ENCODE measurements at places on chromosomes 4 and X. TPM values are rescaled to one million over a fixed set of nuclear protein-coding genes. Genes with fewer than 3 reads are reported as not detected.

DNA sequence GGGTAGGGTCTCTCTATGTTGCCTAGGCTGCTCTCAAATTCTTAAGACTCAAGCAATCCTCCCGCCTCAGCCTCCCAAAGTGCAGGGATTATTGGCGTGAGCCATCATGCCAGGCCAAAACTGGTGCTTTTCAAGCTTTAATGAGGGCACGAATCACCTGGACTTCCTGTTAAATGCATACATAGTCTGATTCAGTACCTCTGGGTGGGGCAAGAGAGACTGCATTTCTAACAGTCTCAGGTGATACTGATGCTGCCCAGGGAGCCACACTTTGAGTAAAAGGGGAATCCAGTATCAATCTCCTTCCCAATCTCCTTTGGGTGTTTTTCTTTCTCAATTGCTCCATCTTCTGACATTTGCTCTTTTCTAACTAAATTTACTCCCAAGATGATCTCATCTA lies 96.5 kb downstream of the SH3RF1 start:
- no peaks in the 10 kb centered on the region for H3K27me3 ChIP-seq
- H3K4me3 ChIP-seq, result no peak overlapping the region
- H3K36me3 ChIP-seq, result no peaks in the 10 kb centered on the region
- no peak overlapping the region for H3K27ac ChIP-seq

GRCh38 chr4:184293552-184293951 lies 75.9 kb upstream of the ENPP6 start:
- no peaks in the 10 kb centered on the region for H3K27me3 ChIP-seq
- H3K27ac ChIP-seq, result no peak overlapping the region
- no peaks in the 10 kb centered on the region for H3K36me3 ChIP-seq
- peak; percentile 29 for DNase-seq

DNA sequence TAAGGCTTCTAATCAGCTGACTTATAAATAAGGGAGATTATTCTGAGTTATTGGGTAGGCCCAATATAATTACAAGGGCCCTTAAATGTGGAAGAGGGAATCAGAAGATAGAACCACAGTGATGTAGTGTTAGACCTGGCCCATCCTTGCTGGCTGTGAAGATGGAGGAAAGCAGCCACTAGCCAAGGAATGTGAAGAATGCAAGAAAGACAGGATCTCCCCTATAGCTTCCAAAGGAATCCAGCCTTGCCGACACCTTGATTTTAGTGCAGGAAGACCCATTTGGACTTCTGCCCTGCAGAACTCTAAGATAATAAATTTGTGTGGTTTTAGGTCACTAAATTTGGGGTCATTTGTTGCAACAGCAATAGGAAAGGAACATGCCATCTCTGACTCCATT lies 150.6 kb downstream of the SPATA18 start:
- H3K4me3 ChIP-seq, result no peak overlapping the region
- no peaks in the 10 kb centered on the region for H3K4me1 ChIP-seq
- no peaks in the 10 kb centered on the region for H3K27me3 ChIP-seq
- H3K36me3 ChIP-seq, result no peaks in the 10 kb centered on the region
- no peak for DNase-seq
- no peak overlapping the region for H3K27ac ChIP-seq

- no peaks in the 10 kb centered on the region for H3K27me3 ChIP-seq
- H3K27ac ChIP-seq, result no peak overlapping the region
- H3K36me3 ChIP-seq, result no peaks in the 10 kb centered on the region
- no peak overlapping the region for H3K4me3 ChIP-seq
- DNase-seq, result no peak
Observed at GRCh38 chrX:9164533-9165426, 130.9 kb upstream of the FAM9B start.

- no peaks in the 10 kb centered on the region for H3K4me1 ChIP-seq
- H3K27ac ChIP-seq, result no peak overlapping the region
- no peaks in the 10 kb centered on the region for H3K27me3 ChIP-seq
- DNase-seq, result no peak
Observed at GRCh38 chrX:67384403-67384802, 159.4 kb upstream of the AR start.

DNA sequence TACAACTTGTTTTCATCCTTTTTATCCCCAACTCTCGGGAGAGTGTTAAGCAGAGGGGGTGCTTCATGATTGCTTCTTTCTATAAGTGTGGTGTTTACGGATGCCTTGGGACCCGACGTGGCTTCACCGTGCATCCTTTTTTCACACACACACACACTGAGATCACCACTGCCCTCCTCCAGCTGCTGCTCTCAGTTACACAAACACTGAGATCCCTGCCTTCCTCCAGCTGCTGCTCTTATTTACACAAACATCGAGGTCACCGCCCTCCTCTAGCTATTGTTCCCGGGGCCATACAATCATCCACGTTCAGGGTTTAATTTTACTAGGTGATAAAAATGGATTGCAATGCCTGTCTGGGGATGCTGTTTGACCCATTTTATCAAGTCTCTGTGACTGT lies 155.4 kb upstream of the FAM9B start:
- no peak overlapping the region for H3K4me3 ChIP-seq
- no peak overlapping the region for H3K27ac ChIP-seq
- no peaks in the 10 kb centered on the region for H3K4me1 ChIP-seq
- no peaks in the 10 kb centered on the region for H3K27me3 ChIP-seq

DNA sequence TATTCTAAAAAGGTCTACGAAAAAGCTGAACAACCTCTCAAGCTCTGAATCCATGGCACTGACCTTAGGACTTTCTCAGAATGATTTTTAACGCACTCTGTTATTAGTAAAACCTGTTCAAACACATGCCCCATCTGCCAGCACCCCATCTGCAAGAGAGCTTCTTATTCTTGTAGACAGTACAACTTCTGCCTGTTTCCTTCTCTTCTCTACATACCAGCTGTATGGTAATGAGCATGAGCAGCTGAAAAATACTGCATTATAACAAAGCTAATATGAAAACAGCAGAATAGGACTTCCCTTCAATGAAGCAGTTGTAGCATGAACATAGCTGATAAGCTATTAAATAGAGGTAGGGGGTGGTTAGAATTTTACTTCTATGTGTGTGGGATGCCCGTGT lies 167.9 kb downstream of the FBXW7 start:
- no peaks in the 10 kb centered on the region for H3K4me1 ChIP-seq
- no peak for DNase-seq
- H3K27me3 ChIP-seq, result no peaks in the 10 kb centered on the region
- no peak overlapping the region for H3K4me3 ChIP-seq

DNA sequence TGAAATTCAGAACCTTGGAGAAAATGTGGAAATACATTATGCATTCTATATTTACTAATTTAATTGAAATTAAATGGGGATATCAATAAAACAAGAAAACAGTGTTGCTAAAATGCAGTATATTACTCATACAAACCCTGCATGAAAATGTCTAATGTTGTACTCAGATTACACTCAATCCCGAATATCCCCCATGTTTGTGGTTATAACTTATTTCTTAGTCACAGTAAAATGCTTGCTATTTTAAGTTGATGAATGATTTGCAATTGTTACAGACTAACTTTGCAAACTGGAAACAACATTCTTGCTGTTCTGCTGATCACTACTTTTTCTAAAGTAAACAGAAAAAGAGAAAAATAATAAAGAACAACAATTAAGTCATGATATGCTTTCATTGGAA lies 33.1 kb upstream of the ANXA10 start:
- H3K27ac ChIP-seq, result no peak overlapping the region
- DNase-seq, result no peak
- no peaks in the 10 kb centered on the region for H3K36me3 ChIP-seq
- no peak overlapping the region for H3K4me3 ChIP-seq
- no peaks in the 10 kb centered on the region for H3K27me3 ChIP-seq

DNA sequence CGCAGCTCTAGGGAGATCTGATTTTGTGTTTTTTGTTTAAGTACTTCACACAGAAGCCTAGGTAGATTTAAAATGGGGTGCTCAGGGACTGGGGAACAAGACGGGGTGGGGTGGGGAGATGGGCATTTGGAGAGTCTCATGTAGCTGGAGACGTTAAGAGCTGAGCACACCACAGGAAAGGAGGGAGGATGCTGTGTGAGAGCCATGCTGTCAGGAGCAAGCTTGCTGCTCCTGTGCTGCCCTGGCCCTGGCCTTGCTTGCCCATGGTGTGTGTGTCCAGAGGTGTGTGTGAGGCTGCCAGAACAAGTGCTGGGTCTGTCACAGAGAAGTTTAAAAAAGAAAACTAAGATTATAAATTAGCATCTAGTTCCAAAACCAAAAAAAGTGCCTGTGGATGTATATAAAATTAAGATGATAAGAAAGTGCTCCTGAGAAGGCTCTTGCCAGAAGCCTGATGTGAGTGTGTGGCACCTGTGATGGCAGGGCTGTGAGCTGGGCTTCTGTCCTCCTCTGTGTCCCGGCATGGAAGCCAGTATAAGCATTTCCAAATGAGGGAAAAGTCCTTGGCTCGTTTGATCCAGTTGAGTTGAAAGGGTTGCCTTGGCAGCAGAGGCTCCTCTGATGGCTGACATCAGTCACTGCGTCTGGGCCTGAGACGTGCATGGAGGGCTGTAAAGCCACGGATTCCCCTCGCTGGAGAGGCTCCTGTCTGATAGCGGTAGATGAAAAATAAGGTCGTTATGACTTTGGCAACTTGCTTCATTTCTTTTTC lies 63.5 kb downstream of the NELFA start:
- no peaks in the 10 kb centered on the region for H3K27me3 ChIP-seq
- no peak overlapping the region for H3K27ac ChIP-seq
- no peak for DNase-seq
- no peaks in the 10 kb centered on the region for H3K4me1 ChIP-seq
- no peaks in the 10 kb centered on the region for H3K36me3 ChIP-seq
- H3K4me3 ChIP-seq, result no peak overlapping the region

The SLC34A2 gene
- not detected for total RNA-seq

The ARMCX1 gene
- 28.5 TPM for total RNA-seq

The SMIM10L2A gene
- 1.5 TPM for total RNA-seq

The RAI2 gene
- total RNA-seq, result 47.4 TPM

The CNOT6L gene
- 22.1 TPM for total RNA-seq
